ENCODE measurements at places on chromosomes 2 and 18.

GRCh38 chr2:162330881-162331280 lies 12.4 kb upstream of the IFIH1 start:
- DNase-seq = no peak

- DNase-seq = no peak
Measured at GRCh38 chr2:53452400-53452799, 315.2 kb upstream of the CHAC2 start.

DNA sequence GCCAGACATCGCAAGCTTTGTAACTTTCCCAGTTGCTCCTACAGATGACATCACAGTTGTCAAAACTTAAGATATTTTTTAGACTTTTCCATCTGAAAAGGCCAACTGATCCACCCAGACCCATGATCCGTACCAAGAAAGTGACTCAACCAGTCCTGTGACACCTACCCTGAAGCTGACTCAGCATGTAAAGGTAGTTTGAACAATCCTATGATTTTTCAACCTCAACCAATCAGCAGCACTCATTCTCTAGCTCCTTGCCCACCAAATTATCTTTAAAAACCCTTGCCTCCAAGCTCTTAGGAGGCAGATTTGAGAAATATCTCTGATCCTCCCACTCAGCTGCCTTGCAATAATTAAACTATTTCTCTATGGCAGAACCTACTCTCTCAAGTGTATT lies 1686.7 kb upstream of the LRRTM1 start:
- no peak for DNase-seq

- no peak for DNase-seq
Measured at GRCh38 chr2:191295088-191295487, 49.9 kb downstream of the MYO1B start.

GRCh38 chr2:186980117-186980442 lies 131.1 kb upstream of the ZSWIM2 start:
- DNase-seq = no peak

All from activated T-cell treated with anti-CD3 and anti-CD28 coated beads for 1 hour (primary cell).